ENCODE measurements at places on chromosomes 1 and 21.

- no peak for DNase-seq
Observed at GRCh38 chr1:187032982-187033692, 204.4 kb downstream of the PLA2G4A start.

GRCh38 chr1:201605385-201606010 is 66.6 kb downstream of the NAV1 start:
- no peak for DNase-seq

- DNase-seq = no peak
Observed at GRCh38 chr1:173285048-173285447, 77.9 kb upstream of the TNFSF4 start.

DNA sequence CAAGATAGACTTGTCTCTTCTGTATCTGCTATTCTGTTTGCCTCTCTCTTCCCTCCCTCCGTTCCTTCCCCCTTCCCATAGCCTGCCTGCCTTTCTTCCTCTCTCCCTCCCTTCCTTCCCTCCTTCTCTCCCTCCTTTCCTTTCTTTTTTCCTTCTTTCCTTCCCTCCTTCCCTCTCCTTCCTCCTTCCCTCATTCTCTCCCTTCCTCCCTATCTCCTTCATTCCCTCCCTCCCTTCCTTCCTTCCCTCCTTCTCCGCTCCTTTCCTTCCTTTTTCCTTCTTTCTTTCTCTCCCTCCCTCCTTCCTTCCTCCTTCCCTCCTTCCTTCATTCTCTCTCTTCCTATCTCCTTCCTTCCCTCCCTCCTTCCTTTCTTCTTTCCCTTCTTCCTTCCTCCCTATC is 944 bp downstream of the AADACL4 start:
- DNase-seq = no peak

- DNase-seq = peak; percentile 49
Observed at GRCh38 chr1:62144238-62144831, 50.3 kb upstream of the L1TD1 start.
